Stromal cell of bone marrow (primary cell): ENCODE measurements at places on chromosomes 4 and X.

DNA sequence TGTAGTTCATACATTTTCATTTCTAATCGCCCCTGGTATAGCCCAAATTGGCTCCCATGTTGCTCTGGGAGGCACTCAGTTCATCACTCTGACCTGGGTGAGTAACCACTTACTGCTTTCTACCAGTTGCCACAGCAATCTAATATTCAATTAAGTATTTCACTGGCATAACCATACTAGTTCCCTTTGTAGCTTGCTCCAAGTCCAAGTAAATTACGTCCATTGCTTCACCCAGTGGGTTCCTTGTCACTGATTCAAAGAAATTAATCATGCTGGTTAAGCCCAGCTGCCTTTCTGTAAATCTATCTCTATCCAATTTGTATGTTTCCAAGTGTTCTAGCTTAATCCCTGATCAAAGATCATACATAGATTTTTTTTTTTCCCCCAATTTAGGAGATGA is 92.0 kb upstream of the CBR4 start:
- peak; percentile 55 for DNase-seq

GRCh38 chrX:64580605-64581004 is 185.4 kb upstream of the MTMR8 start:
- DNase-seq: no peak

DNA sequence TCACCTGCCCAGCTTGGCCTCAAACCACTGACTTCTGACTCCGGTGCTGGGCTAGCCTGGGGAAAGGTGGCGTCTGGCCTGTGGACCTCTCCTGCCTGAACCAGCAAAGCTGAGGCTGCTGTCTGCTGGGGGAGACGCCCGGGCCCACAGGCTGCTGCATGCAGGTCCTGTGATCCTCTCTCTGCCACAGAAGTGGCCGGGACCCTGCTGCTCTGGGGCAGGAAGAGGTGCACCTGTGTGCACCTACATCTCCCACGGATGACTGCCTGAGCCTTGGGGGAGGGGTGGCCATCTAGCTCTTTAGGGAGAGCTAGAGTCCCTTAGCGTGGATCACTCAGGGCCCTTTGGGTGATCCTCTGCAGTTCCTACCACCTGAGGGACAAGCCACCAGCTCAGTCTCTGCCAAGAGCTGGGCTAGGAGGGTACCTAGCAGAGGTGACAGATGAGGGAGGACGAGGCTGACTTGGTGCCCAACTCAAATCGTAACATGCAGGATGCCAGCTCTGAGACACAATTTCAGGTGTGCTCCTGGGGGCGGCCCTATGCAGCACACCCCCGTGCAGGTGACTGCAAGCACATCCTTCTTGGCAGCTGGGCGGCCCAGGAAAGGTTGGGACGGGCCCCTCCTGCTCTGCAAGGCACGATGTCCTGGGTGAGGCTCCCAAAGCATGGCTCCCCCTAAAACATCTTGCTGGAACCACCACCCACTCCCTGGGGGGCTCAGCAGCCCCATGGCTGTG is 22.5 kb downstream of the LETM1 start:
- DNase-seq: no peak

DNA sequence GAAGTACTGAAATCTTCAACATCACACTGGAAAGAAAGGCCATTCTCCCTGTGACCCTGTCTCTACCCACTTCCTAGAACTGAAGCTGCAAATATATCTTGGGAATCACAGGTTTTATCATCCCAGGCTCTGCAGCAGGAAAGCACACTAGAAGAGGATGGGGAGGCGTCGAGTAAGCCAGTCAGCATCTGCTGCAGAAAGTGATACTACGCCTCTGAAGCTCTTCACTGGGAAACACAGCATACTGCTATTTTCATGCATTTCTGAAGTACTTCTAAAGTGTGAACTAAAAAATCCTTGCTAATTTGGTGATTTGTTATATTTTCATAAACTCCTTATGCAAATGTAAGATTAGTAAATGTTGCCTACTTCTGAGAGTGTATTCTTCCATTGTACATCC is 29.1 kb downstream of the RAB33B start:
- no peak for DNase-seq

DNA sequence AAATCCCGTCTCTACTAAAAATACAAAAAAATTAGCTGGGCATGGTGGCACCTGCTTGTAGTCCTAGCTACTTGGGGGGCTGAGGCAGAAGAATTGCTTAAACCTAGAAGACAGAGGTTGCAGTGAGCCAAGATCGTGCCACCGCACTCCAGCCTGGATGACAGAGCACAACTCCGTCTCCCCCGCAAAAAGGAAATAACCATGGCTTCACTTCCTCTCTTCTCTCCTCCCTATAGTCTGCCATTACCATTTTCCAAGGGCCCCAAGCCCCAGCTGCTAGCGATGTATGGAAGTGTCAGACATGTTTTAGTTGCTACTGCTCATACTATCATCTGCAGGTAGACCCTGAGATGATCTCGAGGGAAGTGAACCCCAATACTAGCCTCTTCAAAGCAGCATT is 177.3 kb upstream of the FAM9B start:
- DNase-seq: no peak

DNA sequence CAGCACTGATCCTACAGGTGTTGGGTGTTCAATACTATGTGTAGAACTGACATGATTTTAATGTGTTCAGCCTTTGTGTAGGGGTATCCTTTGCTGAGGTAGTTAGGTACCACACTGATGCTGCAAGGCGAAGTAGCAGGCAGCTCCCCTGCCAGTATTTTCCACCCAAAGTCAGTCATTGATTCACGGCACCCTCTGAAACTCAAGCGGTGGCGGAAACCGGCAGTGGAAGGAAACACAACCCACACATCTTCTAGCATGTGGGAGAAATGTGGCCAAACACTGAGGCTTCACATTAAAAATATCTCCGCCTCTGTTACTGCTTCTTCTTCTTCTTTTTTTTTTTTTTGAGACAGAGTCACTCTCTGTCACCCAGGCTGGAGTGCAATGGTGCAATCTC is 126.3 kb downstream of the AASDH start:
- no peak for DNase-seq

DNA sequence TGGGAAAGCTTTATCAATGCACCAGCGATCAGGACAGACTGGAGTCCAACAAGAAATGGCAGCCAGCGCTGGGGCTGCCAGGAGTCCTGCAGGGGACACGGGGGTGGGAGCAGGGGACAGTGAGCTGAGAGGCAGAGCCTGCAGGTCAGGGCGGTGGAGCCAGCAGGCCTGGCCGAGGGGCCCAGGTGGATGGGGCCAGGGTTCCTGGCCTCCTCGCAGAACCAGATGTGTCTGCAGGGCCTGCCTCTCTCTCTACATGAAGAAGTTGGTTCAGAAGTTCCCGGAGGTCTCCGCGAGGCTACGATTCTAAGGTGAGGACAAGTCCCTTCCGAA is 63.6 kb downstream of the CPZ start:
- DNase-seq: no peak

- no peak for DNase-seq
Measured at GRCh38 chrX:87572901-87573300, 55.3 kb downstream of the KLHL4 start.

DNA sequence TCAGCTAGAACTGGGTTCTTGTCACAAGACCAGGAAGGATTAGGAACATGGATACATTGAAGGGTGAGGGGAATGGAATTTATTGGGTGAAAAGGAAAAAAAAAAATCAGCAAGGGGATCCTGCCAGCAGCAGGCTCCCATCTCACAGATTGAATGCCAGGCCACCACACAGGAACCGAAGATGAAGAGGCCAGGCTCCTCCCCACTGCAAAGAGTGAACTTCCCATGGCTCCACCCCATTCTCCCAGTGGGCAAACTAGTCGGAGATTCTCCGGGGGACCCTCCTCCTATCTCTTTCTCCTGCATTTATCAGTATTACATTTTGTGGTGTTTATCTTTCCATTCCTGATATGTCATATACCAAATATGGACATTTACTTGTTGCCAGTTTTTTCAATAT is 46.0 kb upstream of the MAGED1 start:
- DNase-seq: no peak

- DNase-seq: no peak
Measured at GRCh38 chr4:762211-763190, 56.9 kb downstream of the PCGF3 start.

GRCh38 chr4:16692524-16692923 is 205.9 kb downstream of the LDB2 start:
- DNase-seq: no peak

DNA sequence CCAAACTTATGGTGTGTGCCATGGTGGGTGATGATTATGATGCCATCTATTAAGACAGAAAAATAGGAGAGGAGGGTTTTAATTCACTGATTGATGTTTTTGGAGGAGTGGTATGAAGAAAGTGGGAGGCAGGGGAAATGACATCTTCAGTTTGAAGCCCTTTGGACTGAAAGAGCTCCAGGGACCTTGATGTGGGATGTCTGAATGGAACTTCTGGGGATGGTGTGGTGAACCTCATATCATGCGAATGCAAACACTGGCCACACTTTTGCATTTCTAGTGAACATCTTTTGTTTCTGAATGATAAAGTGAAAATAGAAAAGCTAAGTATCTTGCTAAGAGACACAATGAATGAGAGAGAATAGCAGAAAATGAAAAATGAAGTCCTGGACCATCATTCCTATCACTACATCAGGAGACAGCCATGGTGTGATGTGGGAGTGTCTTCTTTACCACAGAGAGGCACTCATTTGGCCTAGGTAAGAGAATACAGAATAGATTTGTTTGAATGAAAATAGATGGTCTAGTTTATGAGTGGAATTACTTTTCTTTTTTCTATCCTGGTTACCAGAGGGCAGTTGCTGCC is 123.5 kb downstream of the ZNF827 start:
- no peak for DNase-seq

DNA sequence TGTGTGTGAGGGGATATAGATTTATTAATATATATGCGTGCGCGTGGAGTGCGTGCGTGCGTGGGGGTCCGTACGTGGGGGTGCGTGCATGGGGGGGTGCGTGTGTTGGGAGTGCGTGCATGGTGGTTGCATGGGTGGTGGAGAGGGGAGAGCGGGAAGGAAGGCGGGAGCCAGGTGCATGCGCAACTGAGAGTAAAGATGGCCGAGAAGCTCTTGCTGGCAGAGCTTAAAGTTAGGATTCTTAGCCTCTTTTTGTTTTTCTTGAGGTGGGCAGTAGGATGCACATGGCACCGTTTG is 45.8 kb downstream of the TEX13B start:
- DNase-seq: no peak

DNA sequence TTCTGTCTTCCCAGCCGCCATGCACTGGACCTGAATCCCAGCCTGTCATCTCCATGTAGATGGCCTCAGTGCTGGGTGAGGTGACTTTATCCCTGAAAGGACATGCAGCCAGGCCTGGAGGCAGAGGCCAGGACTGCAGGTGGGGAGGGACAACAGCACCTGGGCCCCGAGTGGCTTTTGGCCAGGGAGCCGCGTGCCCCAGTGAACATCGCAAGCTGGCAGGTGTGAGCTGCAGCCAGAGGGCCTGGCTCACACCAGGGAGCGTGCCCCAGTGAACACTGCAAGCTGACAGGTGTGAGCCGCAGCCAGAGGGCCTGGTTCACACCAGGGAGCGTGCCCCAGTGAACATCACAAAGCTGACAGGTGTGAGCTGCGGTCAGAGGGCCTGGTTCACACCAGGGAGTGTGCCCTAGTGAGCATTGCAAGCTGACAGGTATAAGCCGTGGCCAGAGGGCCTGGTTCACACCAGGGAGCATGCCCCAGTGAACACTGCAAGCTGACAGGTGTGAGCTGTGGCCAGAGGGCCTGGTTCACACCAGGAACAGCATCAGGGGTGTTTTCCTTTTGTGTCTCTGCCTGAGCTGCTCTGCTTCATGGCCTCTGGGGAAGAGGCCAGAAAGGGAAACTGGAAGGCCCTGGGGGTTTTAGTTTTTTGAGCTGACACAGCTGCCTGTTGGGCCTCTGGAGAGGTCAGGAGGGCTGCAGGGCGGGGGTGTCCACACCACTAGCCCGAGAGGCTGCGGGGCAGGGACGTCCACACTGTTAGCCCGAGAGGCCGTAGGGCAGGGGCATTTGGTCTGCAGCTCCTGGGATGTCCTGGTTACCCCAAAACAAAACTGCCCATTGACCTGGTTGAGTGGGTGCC is 22.7 kb upstream of the PSAPL1 start:
- DNase-seq: no peak

DNA sequence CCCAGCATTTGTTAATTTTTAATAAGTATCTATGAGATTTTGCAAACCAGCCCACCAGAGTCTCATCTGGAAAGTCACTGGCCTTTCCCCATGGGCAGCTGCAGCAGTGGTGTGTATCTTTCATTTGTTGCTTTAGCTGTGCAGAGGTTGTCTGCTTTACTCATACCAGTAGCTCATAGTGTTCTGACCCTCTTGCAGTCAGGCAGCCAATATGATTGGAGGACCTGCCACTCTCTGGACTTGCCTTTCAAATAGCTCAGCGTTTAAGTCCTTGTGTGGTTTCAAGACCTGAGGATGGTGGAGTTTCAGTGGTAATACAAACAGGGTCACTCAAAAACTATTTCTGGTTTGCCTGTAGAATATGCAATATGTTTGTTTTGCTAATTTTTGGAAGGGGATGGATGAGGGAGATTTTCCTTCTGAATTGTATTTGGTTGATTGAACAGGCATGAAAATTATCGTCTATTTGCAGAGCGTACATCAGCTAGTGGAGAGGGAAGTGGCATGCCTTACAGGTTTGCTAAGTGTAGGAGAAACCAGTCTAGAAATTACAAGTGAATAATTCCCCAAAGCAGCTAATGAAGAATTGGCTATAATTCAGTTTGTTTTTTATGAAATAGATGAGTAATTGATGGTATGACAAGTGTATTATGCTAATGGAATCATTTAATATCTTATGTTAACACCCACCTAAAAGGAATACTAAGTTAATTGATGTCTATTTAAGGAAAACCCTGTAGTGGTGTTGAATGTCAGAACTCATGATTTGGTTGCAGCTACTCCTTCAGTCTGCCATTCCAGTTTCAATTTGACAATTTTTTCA is 8.9 kb downstream of the POLA1 start:
- DNase-seq: no peak

DNA sequence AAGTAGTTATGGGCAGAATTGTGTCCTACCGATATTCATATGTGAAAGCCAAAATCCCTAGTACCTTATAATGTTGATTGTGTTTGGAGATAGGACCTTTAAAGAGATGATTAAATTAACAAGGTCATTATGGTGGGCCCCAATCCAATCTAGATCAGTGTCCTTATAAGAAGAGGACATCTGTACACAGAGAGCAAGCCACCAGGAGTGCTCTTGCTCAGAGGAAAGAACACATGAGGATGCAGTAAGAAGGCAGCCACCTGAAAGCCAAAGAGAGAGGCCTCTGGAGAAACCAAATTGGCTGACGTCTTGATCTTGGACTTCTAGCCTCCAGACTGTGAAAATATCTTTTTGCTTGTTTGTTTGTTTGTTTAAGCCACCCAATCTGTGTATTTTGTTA is 1290.8 kb upstream of the PABPC4L start:
- DNase-seq: no peak
